Stimulated activated CD4-positive, alpha-beta T cell treated with anti-CD3 and anti-CD28 coated beads, Interleukin-12 subunit alpha, Interleukin-12 subunit beta, amount 100 ng/mL, for 48 hours (primary cell): ENCODE measurements at places on chromosomes 2 and 18.
A peak's percentile ranks its signal among the peaks of the same experiment; 100 is the strongest.

DNA sequence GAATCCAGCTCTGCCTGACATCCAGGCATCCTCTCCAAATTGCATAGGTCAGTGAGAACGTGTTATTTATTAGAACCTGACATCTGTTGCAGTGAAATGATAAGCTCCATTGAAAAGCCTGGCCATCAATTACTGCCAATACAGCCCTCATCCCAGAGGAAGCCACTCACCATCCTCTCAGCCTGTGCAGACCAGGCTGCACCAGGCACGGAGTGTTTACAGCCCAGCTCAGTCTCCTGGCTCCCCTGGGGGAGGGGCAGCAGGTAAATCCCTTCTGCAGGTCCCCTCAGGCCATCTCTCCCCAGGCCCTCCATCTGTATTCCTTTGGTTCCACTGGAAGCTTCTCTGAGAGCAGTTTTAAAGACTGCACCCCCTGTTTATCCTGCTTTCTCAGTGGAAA is 82.6 kb upstream of the FOSL2 start:
- DNase-seq: no peak

- DNase-seq: no peak
These were observed 84.6 kb upstream of the TTC39C start for GRCh38 chr18:23930002-23930401.

DNA sequence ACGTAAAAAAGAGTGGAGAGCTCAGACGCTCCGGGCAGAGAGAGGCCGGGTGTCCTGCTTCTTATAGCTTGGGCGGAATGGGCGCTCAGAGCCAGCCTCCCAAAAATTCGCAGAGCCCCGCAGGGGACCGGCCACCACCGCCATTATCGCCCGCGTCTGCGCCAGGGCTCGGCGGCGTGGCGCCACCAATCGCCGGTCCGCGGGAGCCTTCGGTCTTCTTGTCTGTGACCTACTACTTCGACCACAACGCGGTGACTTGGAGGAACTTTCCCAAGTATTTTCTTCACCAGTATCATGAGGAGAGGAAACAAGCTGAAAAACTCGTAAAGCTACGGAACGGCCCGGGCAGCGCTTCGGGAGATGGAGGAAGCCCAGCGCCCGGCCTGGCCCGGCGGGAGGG is 1138.1 kb upstream of the CHAC2 start:
- no peak for DNase-seq

GRCh38 chr18:9987931-9988330 is 74.1 kb downstream of the VAPA start:
- DNase-seq: no peak

DNA sequence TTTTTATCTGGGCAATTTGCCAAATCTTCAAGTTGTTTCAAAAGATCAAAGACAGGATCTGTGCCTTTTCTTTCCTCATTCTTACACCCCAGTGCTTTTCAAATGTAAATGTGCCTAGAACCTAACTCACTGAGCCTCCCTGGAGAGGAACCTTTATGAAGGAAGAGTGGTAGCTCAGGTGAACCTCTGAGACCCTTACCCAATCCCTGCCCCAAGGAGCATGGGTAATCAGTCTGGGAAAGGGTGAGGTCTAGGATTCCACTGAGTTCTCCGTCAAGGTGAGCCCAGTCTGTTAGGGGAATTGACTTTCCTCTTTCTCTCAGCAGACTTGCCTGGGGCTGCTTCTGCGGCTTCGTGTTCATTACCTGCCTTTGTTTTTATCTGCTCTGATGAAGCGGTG is 88.1 kb upstream of the MAP4K4 start:
- no peak for DNase-seq

DNA sequence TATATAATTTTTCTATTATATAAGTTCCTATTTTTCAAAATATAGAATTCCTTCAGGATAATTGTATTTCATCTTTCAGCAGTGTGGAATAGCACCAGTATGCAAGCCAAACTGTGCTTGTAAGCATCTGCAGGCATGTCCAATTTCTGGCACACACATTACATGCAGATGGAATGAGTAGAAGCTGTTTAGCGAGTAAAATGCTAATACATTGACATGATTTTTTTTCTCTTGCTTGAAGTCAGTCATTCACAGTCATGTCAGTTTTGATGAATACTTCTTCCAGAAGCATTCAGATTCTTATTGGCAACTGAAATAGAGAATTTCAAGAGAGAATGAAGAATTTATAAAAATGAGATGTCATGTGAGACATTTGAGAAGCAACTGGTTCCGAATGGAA is 109.4 kb downstream of the CERS6 start:
- no peak for DNase-seq

GRCh38 chr2:172103471-172104272 is 972 bp upstream of the DLX2 start:
- peak; percentile 65 for DNase-seq

DNA sequence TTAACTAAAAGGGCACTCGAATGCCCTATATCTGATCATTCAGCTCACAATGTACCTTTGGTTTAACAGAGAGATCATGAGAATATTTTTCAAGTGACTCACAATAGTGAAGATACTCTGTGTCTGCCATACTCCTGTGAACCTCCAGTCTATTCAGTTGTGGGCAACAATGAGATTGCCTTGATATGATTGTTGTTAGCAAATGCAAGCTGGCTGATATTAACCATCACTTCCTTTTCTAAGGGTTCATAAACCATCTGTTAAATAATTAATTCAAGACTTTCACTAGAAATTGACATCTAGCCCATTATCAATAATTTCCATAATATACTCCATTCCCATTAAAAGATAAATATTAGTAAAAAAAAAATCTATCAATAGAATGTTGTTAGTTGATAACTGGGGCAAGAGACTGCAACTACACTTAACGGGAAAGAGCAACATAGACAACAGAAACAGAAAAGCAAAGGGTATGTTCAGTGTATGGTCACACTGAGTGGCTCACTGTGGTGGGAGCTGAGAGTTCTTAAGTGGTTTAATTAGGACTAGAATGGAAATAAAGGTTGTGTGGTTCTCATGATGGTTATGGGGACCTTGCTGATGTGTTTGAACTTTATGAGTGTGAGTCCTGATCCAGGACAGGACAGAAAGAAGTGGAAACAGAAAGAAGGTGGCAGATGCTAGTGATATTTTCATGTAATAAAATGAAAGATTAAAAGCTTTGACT is 11.9 kb downstream of the IL18RAP start:
- no peak for DNase-seq

DNA sequence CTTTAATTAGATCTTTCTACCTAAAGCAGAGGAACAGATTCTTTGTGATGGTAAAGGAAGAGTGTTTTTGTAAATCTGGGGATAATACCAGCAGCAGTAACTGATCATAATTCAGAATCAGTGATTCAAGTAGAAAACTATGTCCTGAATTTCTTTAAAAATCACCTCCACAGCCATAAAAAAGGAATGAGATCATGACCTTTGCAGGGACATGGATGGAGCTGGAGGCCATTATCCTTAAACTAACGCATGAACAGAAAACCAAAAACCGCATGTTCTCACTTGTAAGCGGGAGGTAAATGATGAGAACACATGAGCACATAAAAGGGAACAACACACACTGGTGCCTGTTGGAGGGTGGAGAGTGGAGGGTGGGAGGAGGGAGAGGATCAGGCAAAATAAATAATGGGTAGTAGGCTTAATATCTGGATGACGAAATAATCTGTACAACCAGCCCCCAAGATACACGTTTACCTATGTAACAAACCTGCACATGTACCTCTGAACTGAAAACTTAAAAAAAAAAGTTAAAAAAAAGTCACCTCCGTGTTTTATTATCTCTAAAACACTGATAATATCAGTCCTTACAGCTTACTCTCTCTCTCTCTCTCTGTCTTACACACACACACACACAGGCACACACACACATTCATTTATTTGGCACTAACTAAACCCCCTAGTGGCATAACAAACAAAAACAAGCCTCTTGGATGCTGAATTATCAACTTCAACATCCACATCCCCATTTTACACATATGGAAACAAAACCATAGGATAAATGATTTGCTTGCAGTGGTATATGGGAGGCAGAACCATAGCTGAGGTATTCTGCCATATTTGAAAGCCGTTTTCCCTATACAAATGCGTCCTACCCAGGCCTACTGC is 1.4 kb downstream of the TM4SF20 start:
- DNase-seq: no peak

DNA sequence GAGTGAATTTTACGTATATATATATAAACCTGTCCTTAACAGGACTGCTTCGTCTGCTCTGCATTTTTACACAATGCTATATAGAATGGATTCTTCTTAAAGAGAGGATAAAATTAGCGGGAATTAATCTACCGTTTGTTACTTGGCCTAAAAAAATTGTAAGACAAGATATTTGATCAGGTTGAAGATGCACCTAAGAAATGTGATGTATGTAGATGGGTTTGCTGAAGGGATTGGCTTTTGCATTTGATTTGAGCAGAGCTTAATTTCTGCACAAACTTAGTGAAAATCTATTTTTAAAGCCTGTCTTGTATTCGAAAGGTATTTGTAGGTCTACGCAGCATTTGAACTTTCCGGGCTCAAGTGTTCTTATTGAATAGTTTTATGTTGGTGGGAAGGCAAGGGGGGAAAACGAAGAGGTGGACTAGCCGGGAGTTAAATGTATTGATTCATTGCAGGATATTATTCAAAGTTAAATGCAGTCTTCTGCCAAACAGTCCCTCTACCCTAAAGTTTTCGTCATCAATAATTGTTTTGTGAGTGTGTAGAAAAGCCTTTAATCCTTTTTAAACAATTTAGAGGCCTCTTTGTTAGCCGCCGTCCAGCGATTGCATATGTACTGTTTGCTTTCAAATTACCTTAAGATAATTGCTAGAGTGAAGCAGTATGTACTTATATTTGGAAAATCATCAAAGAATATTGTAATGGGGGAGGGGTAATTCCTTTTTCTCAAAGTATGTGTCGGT is 1.2 kb downstream of the PPP1CB start:
- no peak for DNase-seq

DNA sequence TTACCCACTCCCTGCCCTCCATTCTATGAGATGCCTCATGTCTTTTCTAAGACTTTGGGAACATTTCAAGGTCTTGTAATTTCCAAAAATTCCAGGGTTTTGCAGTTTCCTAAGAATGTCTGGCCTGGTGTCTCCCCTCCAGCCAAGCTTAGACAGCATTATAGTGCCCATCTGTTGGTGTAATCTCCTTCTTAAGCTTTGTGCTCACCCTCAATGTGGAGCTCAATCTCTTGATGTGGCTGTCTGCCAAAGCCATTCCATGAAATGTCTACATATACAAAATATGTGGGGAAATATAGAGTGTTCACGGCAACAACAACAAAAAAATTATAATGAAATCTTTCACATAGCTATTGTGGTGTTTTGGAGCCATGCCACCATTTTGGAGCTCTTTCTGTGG is 558.4 kb downstream of the PIK3C3 start:
- no peak for DNase-seq

DNA sequence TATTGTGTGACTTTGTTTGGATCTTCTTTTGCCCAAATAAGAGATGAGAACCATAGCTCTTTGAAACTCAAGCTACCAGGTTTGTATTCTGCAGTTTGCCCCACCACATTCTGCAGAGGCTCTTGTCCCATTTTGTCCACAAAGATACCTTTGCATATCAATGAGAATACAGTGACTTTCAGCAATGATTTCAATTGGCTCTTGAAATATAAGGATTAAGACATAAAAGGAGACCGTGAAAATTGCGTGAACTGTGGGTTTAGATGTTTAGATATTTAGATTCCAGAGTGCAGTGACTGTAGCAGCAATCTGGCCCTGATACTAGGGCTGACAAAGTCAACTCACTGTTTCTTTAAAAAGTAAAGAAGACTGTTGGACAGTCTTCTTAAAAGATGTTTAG is 146.6 kb upstream of the SP5 start:
- DNase-seq: no peak

DNA sequence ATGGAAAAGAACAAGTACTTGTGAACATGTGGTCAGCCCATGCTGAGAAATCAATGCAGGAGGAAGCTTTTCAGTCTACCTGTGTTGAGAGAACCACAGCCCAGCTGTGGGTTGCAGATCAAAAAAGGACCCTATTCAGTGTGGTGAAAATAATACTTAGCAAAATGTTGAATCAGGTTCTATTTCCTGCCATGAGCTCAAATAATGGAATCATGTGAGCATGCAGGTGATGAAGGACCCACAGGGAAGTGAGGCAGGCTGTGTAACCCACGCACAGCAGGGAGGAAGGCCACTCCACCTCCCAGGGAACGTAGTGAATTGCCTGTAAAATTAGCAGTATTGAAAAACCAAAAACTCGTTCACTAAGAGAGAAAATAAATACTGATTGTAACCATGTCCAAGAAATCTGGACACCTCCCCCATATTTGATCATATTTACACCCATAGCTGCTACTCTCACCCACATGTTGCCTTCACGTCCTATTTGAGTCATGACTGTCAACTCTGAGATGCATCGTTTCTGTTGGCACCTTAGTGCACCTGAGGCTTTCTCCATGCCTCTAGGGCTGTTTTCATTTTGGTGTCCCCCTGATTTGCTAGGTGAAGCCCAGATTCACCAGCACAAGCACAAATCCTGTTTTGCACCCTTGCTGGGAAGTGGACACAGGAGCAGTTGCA is 20.5 kb upstream of the BCL2L11 start:
- DNase-seq: no peak

DNA sequence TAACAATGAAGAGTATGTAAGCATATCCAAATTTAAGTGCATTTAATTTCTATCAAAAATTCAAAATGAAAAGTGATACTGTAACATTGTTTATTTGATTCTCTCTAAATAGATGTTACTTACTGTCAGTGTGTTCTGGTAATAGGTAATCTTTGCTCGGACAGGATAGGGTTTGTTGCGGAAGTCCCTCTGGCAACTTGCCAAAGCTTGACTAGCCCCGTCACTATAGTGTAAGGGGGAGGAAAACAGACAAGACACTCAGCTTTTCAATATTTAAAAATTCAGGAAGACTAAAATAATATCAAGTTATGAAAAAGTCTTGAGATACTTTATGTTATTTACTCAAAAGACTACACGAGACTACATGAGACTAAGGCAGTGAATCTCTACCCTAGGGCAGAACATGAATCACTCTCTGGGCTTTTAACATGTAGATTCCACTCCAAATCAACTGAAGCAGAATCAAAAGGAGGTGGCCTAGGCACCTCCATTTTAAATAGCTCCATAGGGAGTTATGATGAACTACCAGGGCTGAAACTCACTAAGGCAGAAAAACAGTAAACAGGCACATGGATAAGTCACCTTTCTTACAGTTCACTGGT is 5.9 kb downstream of the LMAN1 start:
- DNase-seq: no peak

GRCh38 chr18:26459340-26459739 is 89.0 kb downstream of the KCTD1 start:
- DNase-seq: no peak

- DNase-seq: no peak
These were observed 32.9 kb downstream of the HS1BP3 start for GRCh38 chr2:20617892-20618467.

- no peak for DNase-seq
These were observed 22.0 kb upstream of the RPL31 start for GRCh38 chr2:100980046-100980445.

- no peak for DNase-seq
These were observed 26.8 kb downstream of the RNF144A start for GRCh38 chr2:6943971-6944370.

- peak; percentile 28 for DNase-seq
These were observed 43.9 kb upstream of the RAPH1 start for GRCh38 chr2:203578759-203579643.

- no peak for DNase-seq
These were observed 35.1 kb upstream of the YWHAQ start for GRCh38 chr2:9665898-9666297.
